Posterior cingulate gyrus (tissue), 11 donors: ENCODE measurements at places on chromosomes 2 and 18.
A peak's percentile ranks its signal among the peaks of the same experiment; 100 is the strongest.

GRCh38 chr18:9708434-9709303, 568 bp downstream of the RAB31 start:
- no peak for DNase-seq

DNA sequence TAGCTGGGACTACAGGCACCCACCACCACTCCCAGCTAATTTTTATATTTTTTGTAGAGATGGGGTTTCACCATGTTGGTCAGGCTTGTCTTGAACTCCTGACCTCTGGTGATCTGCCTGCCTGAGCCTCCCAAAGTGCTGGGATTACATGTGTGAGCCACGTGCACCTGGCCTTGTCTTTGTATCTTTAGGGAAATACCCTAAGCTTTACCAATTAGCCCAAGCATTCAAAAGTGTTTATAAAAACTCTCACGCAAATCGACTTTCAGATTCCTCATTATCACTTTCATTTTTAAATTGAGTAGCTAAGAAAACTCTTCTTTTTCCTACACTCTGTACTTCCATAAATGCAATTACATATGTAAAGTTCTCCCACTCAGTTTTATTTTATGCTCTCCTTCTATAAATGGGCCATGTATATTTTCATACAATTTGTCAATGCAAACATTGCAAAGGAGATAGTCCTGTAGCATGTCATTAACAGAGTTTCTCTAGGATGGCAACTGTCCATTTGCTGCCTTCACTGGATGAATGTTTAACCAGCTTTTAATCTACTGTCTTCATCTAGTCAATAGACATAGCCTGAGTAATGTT, 326.2 kb upstream of the LRATD1 start:
- no peak for DNase-seq

DNA sequence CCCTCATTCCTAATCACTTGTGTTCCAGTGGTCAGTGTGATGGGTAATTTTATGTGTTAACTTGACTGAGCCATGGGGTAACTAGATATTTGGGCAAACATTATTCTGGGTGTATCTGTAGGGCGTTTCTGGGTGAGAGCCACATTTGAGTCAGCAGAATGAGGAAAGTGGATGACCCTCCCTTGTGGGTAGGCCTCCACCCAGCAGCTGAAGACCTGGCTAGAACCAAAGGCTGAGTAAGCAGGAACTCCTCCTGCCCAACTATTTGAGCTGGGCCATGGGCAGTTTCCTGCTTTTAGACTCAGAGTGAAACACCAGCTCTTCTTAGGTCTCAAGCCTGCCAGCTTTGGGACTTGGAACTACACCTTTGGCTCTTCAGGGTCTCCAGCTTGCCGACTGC, 141.8 kb downstream of the ACKR3 start:
- no peak for DNase-seq

DNA sequence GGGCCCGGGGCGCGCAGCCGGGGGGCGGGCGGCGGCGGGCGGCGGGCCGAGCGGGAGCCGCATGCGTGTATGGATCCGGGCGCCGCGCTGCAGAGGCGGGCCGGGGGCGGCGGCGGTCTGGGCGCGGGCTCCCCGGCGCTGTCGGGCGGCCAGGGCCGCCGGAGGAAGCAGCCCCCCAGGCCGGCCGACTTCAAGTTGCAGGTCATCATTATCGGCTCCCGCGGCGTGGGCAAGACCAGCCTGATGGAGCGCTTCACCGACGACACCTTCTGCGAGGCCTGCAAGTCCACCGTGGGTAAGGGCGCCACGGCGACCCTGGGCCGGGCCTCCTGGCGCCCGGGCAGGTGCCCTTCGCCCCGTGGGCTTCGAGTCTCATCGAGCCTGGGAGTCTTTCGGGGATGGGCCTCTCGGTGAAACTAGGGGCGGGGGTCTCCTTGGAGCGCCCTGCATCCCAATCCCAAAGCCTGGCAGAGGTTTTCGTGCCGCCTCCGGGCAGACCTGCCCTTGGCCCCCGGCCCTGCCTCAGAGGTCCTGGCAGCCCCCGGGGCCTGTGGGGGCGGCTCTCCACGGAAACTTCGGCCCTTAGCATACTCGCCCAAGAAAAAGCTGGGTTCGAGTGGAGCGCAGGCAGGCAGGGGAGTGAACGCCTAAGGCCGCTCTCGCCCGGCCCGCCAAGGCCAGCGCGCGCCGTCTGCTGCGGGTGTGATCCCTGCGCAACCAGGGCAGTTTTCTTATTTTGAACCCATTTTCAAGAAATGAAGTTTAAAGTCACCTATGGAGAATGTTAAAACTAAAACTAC, 622 bp downstream of the RAB12 start:
- no peak for DNase-seq

DNA sequence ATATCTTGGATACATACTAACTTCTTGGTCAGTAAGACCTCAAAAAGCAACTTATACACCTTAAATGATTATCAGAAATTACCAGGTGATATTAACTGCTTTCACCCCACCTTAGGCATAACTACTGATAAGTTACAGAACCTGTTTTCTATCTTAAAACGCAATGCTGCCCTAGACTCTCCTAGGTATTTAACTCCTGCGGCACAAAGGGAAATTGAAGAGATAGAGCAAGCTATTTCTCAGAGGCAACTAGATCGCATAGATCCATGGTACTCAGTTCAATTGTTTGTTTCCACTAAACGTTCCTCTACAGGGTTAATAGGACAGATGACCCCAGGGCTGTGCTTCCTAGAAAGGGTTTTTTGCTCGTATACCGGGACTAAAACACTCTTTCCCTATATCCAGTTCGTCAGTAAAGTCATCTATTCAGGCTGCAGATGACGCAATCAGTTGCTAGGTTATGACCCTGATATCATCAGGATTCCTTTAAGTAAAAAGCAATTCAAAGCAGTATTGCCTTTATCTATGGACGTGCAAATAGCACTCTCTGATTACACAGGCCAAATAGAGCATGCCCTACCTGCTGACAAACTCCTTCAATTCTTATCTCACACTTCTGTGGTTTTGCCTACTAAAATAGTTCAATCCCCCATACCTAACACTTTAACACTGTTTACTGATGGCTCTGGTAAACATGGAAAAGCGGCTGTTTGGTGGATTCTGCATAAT, 62.3 kb upstream of the MYO3B start:
- DNase-seq = no peak

DNA sequence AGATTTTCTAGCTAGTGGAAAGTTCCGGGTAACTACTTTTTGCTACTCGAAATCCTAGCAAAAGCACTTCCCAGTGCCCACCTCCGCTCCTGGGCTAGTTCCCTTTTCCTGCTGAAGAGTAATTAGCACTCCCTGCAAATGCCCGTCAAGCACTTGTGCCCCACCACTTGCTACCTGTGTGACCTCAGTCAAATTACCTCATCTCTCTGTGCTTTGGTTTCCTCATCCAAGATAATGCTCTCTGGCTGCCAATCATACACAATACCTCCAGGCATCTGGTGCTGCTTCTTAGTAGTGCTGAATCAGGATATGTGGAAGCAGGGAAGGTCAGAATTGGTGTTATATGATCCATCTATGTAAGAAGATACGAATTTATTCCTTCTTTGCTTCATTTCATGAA, 102.1 kb upstream of the CDCA7 start:
- no peak for DNase-seq

DNA sequence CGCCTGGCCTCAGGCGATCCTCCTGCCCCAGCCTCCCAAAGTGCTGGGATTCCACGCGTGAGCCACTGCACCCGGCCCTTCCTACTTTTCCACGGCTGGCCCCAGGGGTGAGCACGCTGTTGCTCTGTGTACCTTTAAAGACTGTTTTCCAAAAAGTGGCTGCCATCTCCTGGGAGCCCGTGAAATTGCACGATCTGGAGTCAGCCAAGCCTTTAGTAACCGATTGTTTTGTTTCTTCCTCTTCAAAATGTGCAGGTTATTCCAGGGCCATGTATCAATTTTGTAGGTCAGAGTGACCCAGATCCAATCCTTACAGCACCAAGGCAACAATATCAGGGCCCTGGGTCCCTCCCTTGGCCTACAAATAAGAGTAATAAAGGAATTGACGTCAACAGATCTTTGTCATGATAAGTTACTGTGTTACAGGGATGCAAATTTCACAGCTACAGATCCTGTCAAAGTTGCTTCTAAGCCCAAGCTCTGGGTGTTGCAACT, 135.6 kb upstream of the ZNF236 start:
- DNase-seq = peak; percentile 45

DNA sequence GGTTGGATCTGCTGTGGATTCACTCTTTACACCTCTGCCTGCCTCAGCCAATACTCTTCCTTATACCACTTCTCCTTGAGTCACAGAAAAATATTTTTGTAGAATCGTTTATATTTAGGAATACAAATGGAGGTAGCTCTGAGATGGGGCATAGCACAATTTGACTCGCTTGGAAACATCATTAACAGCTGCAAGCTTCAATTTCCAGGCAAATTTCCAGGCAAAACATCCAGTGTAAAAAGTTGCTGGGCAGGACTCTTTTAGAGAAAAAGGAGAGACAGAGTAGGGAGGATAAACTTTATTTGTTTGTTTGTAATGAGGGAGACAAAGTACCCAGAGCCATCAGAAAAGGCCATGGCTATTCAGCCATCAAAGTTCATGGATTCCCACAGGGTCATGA, 74.4 kb upstream of the SOX11 start:
- no peak for DNase-seq

DNA sequence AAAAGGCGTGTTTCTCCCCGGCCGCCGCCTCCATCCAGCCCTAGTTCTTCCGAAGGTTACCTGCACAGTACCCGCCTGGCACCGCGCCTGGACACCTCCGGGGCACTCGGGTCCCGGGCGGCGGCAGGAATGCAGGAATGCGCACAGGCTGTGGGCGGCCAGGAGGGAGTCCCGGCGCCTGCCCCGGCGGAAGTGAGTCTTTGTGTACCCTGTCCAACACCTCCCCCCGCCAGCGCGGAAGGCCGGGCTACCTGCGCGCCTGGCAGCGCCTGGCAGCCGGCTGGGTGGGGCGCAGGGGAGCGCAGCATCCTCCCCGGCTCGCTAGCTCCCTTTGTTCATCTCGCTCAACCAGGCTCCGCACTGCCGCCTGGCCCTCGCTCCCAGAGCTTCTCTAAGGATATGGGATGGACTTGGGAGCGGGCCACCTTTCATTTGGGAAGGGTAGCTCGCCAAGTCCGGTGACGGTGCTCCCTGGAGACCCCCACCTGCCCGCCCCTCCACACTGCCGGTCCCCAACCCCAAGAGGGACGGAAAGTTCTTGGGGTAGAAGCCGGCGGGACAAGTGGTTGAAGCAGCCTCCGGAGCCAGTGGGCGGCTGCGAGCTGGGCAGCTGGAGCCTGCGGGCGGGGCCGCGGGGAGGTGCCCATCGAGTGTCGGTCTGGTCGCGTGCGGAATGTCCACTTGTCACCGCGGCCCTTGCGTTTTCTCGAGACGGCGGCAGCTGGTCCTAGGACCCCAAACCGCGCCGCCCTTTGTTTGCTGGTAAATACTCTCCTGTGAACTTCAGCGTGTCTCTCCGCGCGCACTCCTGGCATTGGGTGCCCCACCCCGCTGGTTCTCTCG, 1.2 kb upstream of the ST6GAL2 start:
- peak; percentile 40 for DNase-seq

- no peak for DNase-seq
These were observed 773.9 kb downstream of the BCL11A start for GRCh38 chr2:59779571-59779970.

DNA sequence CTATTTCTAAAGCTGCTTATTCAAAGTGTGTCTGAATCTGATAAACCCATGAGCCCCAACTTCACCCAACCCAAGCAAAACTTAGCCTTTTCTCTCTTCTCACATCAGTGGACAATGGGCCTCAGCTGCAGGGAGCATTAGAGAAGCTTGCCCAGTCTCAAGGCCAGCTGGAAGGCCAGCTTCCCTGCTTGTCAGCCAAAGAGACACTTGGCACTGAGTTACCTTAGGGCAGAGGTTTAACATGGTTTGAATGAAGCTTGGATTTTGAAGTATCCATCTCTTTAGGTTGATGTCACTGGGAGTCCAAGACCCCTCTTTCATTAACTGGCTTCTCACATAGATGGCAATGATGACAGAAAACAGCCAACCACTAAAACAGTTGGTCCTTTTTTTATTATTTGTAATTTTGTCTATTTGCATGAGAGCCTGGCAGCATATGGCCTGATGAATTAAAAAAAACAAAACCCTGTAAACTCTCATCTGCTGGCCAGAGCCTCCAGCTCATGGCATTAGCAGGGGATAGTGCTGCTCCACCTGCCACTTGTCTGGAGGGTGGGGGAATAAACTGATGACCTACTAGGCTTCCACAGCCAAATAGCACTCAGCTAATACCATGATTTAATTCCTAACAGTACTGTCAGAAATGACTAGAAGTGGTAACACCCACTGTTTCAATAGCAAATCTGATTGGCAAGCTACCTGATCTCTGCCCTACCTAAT, 137.0 kb downstream of the UBE2E3 start:
- no peak for DNase-seq

GRCh38 chr2:105362862-105363591, 25.7 kb downstream of the C2orf49 start:
- no peak for DNase-seq

DNA sequence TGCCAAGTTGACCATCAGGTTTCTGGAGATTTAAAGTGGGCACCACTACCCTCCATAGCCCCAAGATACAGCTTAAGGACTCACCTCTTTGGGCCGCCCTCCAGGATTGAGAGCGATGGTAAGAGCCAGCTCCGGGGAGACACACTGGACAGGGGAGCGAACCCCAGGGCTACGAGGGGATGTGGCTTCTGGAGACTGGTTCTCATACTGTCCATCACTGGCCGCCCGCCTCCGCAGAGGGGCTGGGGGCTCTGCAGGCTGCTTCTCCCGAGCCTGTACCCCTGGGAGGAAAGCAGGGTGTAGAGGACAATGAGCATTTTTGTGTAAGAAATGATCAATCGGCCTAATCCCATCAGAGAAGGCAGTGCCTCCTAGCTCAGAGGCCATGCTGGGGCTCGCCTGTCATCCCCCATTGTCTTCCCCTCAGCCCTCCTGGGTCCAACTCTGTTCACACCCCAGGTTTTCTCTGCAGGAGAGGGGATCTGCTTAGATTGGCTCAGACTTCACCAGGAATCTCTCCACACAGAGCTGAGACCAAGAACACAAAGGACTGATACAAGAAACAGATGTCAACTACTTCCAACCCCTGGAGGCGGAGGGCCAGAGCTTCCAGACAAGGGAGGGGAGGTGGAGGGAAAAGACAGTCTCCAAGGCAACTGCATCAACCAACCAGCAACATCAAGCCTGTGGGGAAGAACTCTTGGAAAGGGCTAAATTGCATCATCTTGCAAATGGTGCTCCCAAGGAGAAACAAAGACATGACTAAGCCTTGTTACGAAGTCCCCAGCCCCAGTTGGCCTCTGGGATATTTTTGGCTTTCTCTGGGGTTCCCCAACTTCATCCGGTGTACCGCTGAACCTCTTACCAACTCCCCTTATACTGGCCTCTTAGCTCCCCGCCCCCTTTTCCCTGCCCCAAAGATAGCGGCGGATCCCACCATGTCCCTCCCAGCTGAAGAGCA, 166.6 kb downstream of the TNS1 start:
- no peak for DNase-seq

DNA sequence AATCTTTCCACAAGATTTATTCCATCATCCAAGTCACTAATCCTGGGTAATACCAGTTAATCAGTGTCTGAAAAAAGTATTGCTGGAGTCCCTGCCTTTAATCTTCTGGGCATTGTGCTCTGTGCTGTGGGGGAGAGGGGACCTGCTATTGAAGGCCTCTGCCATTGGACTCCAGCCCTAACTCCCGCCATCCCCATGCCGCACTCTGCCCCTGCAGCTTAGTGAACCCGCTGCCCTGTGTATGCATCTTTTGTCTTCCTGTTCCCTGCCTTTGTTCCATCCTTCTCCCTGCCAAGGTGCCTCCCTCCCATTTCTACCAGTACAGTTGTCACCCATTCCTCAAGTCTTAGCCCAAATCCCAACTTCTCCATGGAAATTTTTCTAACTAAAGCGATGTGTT, 113.8 kb upstream of the EPAS1 start:
- no peak for DNase-seq

- DNase-seq = no peak
These were observed 135.8 kb downstream of the CELF4 start for GRCh38 chr18:37429791-37430190.

GRCh38 chr2:186714611-186715010, 20.8 kb downstream of the FAM171B start:
- no peak for DNase-seq
